ENCODE measurements at places on chromosomes 1 and 21.

- DNase-seq: no peak
These were observed 65.5 kb upstream of the WNT4 start for GRCh38 chr1:22208268-22208972.

- no peak for DNase-seq
These were observed 12.3 kb downstream of the PHLDA3 start for GRCh38 chr1:201456499-201457309.

- DNase-seq: peak; percentile 63
These were observed at the start of gene MCOLN2 for GRCh38 chr1:84996846-84997666. TSS of gene MCOLN2 (minus strand) at chr1:84997113. CDS start at chr1:84996872, 241 bp downstream.

- peak; percentile 7 for DNase-seq
These were observed 62.8 kb upstream of the DPH5 start for GRCh38 chr1:101088431-101088830.

- no peak for DNase-seq
These were observed 44.7 kb downstream of the SKI start for GRCh38 chr1:2272686-2273400.

GRCh38 chr1:184494929-184495328 lies 108.1 kb downstream of the C1orf21 start:
- no peak for DNase-seq

GRCh38 chr1:111867868-111868440 lies 112.3 kb downstream of the DDX20 start:
- no peak for DNase-seq

DNA sequence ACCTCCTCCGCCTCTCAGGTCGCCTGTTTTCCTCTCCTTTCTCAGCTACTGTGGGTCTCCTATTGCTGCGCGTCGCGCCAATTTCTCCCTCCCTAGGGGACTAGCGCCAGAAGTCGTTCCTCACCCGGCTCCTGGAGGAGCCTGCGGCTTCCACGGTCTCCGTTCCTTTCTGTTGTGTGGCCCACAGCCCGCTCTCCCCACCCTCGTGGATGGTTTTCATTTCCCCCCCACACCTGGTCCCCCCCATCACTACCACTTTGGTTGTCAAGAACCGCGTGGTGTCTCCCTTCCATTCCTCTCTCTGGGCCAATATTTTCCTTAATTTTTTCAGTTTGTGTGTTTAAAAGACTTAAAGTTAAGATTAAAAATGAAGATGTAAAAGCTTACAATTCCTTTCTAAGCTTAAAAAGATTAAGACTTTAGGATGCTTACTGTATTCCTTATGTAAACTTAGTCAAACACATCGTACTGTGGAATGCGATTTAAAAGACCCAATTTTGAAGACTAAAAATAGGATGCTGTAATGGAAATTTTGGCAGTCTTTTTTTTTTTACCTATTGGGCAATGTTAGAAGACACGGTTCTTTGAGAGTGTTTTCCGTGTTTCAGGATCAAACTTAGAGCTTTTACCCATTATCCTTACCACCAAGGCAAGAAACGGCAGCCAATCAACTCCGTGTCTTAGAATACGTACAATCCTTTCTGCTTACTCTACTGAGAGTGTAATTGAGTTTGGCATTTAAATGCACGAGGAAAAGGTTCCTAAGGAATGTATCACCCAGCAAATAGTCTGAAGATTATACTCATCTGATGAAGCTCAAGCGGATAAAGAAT lies 773 bp downstream of the CNST start:
- DNase-seq: peak; percentile 91

- DNase-seq: no peak
These were observed 16.9 kb upstream of the DSCAM start for GRCh38 chr21:40863839-40864238.

Measured in RKO (cell line).